ENCODE measurements at places on chromosomes 7 and 10. TPM values are rescaled to one million over a fixed set of nuclear protein-coding genes. Genes with fewer than 3 reads are reported as not detected.

Gene GDF10
- total RNA-seq, result 4.6 TPM

Gene ABCB4
- 0.29 TPM for total RNA-seq

Gene LRIT1
- total RNA-seq, result not detected

Gene POR
- total RNA-seq, result 85.9 TPM

DNA sequence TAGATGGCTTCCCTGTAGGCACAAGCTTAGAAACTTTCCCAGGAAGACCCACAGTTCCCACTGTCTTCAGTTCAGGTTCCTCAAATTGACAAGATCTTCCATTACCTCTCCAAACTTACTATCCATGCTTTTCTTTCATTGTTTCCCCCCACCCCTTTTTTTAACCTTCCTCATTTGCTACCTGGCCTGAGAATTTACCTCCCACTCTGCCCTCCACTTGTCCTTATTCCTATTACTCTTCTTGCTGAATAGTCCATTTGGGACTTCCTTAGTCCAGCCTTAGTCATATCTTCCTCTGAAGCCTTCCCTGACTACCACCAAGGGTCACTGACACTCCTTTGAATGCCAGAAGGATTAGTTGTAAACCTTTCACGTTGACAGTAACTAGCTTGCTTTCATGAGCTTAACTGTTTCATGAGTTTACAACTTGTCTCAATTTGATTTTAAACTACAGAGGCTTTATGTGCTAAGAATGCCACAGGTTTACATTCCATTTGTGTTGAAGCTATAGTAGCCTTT is 1.2 kb upstream of the CALU start:
- H3K4me3 ChIP-seq, result peak overlapping the region; percentile 99
- no peaks in the 10 kb centered on the region for H3K4me1 ChIP-seq
- no peaks in the 10 kb centered on the region for H3K36me3 ChIP-seq
- peak overlapping the region; percentile 96 for H3K27ac ChIP-seq
- DNase-seq, result no peak
- no peaks in the 10 kb centered on the region for H3K27me3 ChIP-seq

- H3K27me3 ChIP-seq, result no peaks in the 10 kb centered on the region
- no peaks in the 10 kb centered on the region for H3K36me3 ChIP-seq
- peaks cover 7% of the 10 kb centered on the region for H3K4me1 ChIP-seq
- peak overlapping the region; percentile 39 for H3K27ac ChIP-seq
Measured at GRCh38 chr10:118742782-118743181, 12.0 kb downstream of the CACUL1 start.

GRCh38 chr10:35398355-35398754 is 62.0 kb downstream of the CCNY start:
- H3K36me3 ChIP-seq, result no peaks in the 10 kb centered on the region
- no peaks in the 10 kb centered on the region for H3K27me3 ChIP-seq

- peak overlapping the region; percentile 91 for H3K27ac ChIP-seq
- H3K4me1 ChIP-seq, result peaks cover 14% of the 10 kb centered on the region
- H3K4me3 ChIP-seq, result no peak overlapping the region
- no peaks in the 10 kb centered on the region for H3K36me3 ChIP-seq
- DNase-seq, result no peak
- H3K27me3 ChIP-seq, result no peaks in the 10 kb centered on the region
Measured at GRCh38 chr10:623477-624311, 65.8 kb downstream of the DIP2C start.

DNA sequence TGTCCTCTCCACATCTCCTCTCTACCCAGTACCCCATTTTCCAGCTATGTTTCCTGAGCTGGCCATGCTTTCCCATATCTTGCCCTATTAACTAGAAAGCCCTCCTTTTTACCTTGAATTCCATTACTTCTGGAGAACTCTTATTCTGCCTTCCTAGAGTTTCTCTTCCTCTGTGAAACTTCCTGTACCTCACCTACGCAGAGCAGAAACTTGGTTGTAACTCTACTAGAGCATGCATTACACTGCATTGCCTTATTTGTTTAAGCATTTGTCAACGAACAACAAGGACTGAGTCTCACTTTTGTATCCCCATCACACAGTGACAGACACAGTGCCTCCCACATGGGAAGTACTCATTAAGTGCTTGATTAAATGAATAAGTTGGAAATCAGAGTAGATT is 36.4 kb downstream of the VCL start:
- no peak overlapping the region for H3K4me3 ChIP-seq
- H3K27me3 ChIP-seq, result no peaks in the 10 kb centered on the region
- peak overlapping the region; percentile 78 for H3K27ac ChIP-seq
- H3K4me1 ChIP-seq, result peaks cover 6% of the 10 kb centered on the region
- DNase-seq, result no peak
